GM12864 (cell line): ENCODE measurements at places on chromosomes 7 and 10.

- no peak for DNase-seq
These were observed 4.6 kb downstream of the NET1 start for GRCh38 chr10:5416981-5417380.

- no peak for DNase-seq
These were observed 35.9 kb upstream of the FZD9 start for GRCh38 chr7:73397521-73398281.

GRCh38 chr10:17113889-17114540 is 15.6 kb downstream of the CUBN start:
- no peak for DNase-seq

DNA sequence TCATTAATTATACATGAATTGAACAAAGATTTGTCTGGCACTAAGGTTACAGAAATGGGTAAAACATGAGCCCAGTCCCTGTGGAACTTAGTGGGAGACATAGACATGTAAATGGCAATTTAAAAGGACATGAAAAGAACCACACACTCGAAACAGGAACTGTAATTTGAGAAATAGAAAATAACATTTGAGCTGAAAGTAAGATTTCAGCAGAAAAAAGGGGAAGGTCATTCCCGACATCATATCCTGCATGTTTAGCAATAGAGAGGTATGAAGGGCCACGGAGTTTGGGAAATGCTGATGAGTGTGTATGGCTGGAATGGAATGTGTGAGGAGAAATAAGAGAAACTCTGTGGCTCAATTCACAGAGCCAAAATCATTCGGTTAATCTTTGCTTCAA is 175.4 kb upstream of the AHR start:
- no peak for DNase-seq

GRCh38 chr7:80827239-80827633 is 91.6 kb downstream of the SEMA3C start:
- DNase-seq, result no peak

GRCh38 chr7:4235596-4235995 is 446.5 kb upstream of the FOXK1 start:
- no peak for DNase-seq

- DNase-seq, result no peak
These were observed 30.7 kb upstream of the ADCY1 start for GRCh38 chr7:45543473-45543872.

DNA sequence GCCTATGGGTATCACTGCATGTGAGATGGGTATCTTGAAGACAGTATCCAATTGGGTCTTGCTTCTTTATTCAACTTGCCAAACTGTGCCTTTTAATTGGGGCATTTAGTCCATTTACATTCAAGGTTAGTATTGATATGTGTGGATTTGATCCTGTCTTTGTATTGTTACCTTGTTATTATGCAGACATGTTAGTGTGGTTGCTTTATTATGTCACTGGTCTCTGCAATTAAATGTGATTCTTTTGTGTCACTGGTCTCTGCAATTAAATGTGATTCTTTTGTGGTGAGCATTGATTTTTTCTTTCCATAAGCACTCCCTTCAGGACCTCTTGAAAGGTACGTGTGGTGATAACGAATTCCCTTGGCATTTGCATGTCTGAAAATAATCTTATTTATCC is 357.8 kb upstream of the STEAP1 start:
- no peak for DNase-seq

DNA sequence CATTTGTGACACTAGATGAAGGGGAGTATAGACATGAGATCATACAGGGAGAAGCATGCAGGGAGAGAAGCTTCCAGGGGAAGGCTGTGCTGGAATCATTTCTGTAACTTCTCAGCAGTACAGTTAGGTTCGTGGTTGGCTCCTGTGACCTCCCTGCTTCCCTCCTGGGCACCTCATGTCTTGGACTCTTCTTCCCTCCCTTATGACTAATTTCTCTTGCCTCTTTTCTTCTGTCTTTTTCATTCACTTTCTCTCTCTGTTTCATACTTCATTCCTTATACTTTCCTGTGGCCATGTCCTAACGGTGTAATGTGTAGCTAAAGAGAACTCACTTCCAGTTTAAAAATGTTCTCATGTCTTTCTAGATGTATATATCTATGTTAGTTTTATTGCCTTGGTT is 19.1 kb upstream of the HKDC1 start:
- no peak for DNase-seq

DNA sequence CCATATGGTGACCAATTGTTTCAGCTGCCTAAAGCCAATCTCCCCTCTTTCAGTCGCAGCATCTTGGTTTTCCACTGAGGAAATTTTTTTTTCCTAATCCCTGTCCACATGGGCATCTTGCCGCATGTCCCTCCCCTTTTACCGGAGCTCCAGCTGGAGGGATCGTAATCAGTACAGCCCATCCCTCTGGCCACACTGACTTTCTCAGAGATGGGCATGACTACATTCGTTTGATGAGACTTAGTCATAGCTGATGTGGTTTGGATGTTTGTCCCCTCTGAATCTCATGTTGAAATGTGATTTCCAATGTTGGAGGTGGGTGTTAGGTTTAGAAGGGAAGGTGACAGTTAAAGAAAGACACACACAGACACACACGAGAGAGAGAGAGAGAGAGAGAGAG is 186.8 kb upstream of the CXCL12 start:
- no peak for DNase-seq

DNA sequence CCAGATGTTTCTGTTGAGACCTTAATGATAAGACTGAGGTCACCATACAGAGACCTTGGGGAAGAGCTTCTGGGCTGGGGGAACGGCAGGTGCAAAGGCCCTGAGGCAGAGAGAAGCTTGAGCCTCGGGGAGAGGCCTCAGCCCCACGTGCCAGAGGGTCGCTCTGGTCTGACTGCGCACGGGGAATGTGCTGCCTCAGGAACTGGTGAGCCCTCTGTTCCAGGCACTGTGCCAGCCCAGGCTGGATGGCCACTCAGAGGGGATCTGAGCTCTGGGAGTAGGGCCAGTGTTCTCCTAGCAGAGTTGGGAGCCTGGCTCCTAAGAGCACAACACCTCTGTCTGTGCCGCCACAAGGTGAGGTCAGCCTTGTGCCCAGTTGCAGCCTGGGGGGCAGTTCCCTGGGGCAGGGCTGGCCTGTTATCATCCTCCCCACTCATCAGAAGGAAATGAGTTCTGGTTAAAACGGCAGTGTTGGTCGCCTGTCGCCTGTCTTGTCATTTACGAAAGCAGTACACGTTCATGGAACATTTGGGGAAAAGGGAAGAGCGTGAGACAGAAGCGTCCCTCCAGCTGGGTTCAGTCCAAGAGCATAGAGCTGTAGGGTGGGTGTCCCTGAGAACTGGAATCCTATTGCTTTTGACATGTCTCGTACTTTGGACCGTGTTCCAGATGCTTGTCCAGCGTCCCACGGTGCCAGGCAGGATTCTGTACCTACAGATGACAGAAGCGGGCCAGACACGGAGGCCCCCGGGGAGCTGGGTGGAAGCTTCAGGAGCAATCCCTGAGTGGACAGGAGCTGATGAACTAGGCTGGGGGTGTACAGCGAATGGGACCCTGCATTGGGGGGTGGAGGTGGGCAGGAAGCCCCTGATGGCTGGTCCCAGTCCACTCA is 4.3 kb downstream of the TTYH3 start:
- DNase-seq, result no peak

DNA sequence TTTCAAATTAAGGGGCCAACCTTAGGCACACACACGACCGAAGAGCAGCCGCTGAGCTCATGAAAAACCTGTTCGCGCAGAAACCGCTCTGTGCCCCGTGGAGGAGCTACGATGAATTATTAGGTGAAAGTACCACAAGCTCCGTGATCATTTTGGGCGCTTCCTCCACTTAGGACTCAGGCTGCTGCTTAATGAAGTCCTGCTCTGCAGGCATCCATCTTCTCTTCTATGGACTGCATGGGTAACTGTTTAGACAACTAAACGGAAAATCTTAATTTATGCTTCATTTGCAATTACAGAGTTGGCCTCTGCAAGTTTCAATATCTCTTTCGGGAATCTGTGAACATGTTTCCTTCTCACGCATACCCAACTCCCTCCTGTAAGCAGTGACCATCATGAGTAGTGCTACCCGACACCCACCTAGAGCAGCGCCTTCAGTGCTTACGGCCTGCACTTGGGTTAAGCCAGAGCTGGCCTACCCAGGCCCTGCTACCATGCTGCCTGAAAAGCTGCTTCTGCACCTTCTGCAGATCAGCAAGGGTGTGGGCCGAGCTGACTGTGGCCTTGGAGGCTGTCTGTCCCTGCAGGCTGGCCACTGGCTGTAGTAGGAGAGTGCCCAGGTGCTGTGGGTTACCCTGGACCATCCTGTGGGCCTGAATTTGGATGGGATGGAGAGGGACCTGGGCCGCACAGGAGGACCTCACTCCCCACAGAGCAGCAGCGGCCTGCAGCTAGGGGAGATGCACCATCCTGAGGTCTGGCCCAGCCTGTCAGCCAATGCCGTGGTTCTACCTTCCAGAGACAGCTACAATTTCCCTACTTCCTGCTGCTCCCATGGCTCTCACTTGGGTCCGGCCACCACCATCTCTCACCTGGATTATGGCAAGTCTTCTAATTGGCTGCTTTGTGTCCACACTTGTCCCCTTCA is 36.0 kb downstream of the GNA12 start:
- no peak for DNase-seq

- no peak for DNase-seq
These were observed 435.8 kb downstream of the EXOC4 start for GRCh38 chr7:133688483-133689239.

DNA sequence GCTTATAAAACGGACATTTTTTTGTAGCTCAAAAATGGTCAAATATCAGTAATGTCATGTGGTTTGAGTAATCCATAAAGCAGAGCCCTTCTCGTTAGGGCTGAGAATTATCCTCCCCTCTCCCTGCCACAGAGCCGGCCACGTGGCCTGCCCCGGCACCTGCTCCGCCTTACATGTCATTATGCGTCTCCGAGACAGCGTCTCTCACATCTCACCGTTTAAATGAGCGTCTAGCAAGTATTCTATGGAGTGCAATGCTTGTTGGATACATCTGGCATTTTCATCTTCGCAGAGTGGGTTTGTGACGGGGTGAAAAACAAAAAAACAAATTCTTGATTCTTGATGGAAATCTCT is 86.1 kb downstream of the CUX1 start:
- DNase-seq, result no peak

- DNase-seq, result no peak
These were observed 495.8 kb downstream of the PARD3 start for GRCh38 chr10:34319197-34319846.
